Panc1 (cell line): ENCODE measurements at places on chromosomes 4 and X.

GRCh38 chr4:83251447-83251830 lies 33.2 kb downstream of the COQ2 start:
- DNase-seq = no peak

DNA sequence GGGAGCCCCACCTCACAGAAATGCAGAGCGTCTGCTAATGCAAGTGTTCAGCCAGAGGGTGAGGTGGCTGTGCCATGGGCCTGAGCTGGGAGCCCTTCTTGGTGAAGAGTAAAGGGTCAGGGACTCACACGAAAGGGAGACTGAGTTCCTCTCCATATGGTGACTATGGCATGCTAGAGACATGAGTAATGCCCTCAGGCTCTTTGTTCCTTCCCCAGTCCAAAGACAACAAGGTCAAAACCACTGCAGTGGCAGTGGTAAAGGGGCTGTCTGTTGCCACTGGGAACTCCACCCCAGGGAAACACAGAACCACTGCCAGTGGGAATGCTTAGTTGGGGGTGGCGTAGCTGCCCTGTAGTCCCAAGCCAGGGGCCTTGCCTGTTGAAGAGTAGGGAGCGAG lies 22.4 kb downstream of the RAB40AL start:
- DNase-seq = no peak

DNA sequence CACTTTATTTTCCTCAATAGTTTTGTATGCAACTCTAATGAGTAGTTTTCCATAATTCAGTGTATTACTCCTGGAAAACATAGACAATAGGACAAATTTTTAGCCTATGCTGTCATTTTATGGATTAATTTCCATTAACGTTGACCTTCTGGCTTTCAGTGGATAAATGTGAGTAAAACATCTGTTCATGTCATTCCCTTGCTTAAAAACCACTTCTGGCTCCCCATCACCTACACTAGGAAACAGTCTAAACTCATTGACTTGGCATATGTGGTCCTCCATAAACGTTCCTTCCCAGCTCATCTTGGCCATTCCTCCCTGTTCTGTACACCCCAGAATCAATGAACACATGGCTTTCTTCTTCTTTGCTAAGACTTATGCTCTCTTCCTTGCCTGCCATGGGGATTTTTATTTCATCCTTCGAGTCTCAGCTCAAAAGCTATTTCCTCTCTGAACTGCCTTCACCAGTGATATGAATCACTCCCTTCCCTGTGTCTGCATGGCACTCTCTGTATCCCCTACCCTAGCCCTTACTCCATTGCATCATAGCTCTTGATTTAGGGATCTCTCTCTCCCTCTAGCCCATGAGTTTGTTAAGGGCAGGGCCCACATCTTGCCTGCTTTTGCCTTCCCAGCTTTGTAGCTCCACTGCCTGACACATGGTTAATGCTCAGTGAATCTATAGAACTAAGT lies 34.8 kb downstream of the DOCK11 start:
- no peak for DNase-seq

DNA sequence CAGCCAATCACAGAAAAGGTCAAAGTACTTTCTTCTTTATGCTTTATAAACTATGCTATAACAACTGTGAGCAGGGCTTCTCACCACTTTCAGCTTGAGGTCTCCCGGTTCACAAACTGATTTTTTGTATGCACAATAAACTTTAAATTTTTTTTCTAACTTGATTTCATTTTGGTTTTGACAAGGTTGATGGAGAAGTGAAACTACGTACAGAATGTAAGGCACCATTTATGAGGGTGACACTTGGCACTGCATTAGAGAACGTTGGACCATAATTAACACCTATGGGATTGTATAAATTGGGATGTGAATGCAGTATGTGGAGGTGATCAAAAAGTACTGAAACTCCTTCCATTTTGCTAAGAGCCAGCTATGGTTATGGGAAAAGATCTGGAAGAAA lies 857.9 kb upstream of the HTR2C start:
- no peak for DNase-seq

- no peak for DNase-seq
These were observed 215.8 kb upstream of the LEF1 start for GRCh38 chr4:108384544-108384943.

DNA sequence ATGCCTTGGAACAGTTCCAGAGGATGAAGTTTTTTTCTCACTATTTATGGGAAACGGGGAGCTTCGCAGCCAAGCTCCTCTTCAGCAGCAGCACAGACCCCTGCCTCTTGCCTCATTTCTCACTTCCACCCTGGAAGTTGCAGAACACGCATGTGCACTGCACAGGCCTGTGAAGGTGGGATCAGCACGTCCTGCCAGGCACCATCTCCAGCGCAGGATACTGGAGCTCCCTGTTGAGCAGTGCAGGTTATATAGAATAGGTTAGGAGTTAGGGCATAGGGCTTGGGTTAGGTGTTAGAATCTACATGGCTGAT lies 110.1 kb upstream of the CENPE start:
- DNase-seq = no peak

- no peak for DNase-seq
These were observed 38.1 kb downstream of the SEC31A start for GRCh38 chr4:82852751-82853285.

DNA sequence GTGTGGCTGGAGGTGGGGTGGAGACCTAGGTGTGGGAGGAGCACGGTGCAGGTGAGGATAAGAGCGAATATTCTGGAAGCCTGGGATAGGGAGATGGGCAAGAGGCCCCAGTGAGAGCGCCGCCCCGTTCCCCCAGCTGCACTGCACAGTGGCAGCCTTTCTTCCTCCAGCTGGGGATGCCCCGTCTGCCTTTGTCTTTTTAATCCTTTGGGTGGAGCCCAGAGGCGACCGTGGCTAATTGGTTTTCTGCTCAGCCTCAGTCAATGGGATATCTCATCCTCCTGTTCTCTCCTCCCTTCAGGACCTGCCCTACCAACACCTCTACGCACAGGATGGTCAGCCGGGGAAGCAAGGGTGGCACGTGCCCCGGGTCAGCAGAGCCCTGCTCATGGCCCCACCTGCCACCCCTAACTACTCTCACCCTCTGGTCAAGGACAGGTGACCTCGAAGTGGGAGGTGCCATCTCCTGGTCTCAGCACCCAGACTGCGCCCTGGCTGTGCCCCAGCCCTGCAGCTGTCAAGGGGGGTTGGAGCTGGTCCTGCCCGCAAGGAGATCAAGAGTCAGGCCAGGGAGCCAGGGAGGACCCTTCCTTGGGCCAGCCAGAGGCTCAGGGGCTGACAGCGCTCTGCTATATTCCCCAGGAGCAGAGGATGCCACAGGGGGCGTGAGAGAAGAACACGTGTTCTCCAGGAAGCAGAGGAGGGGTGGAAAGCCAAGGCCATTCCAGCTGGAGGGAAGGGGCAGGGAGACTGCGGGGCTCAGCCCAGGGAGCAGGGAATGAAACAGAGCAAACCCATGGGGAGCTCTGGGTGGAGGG lies 64.0 kb downstream of the ADRA2C start:
- no peak for DNase-seq

- no peak for DNase-seq
These were observed 323.6 kb downstream of the NR3C2 start for GRCh38 chr4:148118633-148119032.

GRCh38 chr4:8171266-8171665 lies 12.7 kb upstream of the ABLIM2 start:
- no peak for DNase-seq

GRCh38 chrX:1876041-1876440 lies 261.2 kb downstream of the ASMT start:
- DNase-seq = no peak

DNA sequence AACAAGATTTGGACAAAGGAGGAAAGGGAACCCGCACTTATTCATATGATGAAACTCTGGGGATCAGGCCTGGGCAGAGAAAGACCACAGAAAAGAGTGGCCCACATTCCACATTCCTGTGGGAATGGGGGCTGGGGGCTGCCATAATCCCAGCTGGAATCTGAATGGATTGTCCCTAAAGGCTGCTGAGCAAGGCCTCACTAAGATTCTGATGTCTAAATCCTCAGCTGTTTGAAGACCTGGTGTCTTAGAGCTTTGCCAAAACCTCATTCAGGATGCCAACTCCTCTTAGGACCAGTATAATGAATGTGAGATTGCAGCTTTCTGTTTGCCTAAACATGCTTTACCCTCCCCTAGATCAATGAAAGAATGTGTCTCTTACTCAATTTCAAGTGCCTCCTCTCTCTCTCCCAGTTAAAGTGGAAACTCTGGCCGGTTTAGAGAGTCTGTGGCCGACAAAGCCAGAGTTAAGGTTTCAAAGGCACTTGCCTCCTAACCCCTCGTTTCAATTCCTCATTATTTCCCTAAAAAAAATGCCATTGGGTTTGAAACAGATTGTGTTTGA lies 33.3 kb upstream of the GPC4 start:
- DNase-seq = no peak

GRCh38 chrX:30971774-30972603 lies 82.9 kb upstream of the TAB3 start:
- DNase-seq = peak; percentile 30

GRCh38 chr4:6749340-6750171 lies 33.0 kb upstream of the KIAA0232 start:
- DNase-seq = no peak

DNA sequence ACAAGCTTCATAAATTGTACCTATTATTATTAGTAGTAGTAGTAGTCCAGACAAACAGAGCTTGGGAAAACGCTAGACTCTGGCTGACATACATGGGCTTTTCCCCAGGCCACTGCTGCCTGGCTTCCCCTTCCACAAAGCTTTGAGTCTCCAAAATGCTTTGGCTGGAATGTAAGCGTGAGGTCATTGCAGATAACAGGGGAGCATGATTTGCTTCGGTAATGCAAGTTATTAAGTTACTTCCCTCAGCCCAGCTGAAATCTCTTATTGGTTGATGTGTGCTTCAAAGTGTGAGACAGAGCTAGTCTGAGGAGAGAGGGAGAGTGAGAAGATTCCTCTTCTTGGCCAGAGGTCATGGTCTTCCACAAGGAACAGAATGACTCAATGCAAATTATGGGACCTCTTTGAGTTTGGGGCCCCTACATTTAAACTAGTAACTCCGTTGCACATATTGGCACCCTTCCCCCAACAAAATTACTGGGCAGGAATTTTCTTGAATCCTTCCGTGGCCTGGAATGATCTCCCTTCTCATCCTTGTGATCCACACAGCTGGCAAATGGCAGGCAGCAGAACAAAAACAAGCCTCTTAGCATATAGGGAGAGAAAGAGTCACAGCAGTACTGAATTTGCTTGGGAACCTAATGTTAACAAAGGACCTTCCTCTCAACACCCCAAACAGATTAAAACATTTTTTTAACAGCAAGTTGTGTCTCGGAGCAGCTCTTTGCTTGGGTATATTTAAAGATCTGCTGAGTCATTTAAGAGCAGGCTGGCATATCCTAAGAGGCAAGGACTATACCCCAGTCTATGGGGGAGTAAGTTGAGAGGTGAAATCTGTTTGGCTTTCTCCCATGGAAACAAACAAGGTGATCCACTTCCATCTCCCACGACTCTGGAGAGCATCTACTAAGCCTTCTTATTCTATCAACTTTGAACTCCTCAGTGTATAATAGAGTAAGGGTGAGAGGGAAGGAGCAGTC lies 19.9 kb downstream of the AR start:
- DNase-seq = no peak

GRCh38 chrX:23626651-23627050 lies 40.6 kb upstream of the PRDX4 start:
- no peak for DNase-seq
